Tongue (tissue), 3 donors: ENCODE measurements at places on chromosomes 3 and 15.

- no peak for DNase-seq
Observed at GRCh38 chr3:127723011-127723567, 50.3 kb downstream of the ABTB1 start.

GRCh38 chr3:187165144-187165543 lies 25.8 kb upstream of the RPL39L start:
- peak; percentile 84 for DNase-seq

- DNase-seq, result peak; percentile 5
Observed at GRCh38 chr3:148319161-148319915, 378.4 kb upstream of the AGTR1 start.

GRCh38 chr3:11820531-11821041 lies 26.1 kb downstream of the TAMM41 start:
- no peak for DNase-seq
